ENCODE measurements at places on chromosomes 6 and 20. TPM values are rescaled to one million over a fixed set of nuclear protein-coding genes. Genes with fewer than 3 reads are reported as not detected.

Gene GABBR1
- total RNA-seq = 40.1 TPM

Gene SIRPD
- total RNA-seq = 0.78 TPM

Gene HRH3
- total RNA-seq = not detected

Gene SNAP91
- total RNA-seq = not detected

Gene SMPDL3A
- total RNA-seq = 19.6 TPM

Gene NHLRC1
- total RNA-seq = 2.3 TPM

Gene PDYN
- total RNA-seq = not detected

Gene ECT2L
- not detected for total RNA-seq

Gene NKAPL
- 0.87 TPM for total RNA-seq

Gene DEFB124
- total RNA-seq = not detected

Gene ALDH5A1
- total RNA-seq = 15.5 TPM

GRCh38 chr6:166605752-166606151, 19.3 kb upstream of the RAMACL start:
- H3K4me1 ChIP-seq = no peaks in the 10 kb centered on the region
- no peak for DNase-seq
- no peaks in the 10 kb centered on the region for H3K36me3 ChIP-seq
- no peak overlapping the region for H3K4me3 ChIP-seq

- H3K4me3 ChIP-seq = no peak overlapping the region
- H3K36me3 ChIP-seq = no peaks in the 10 kb centered on the region
- peaks cover 11% of the 10 kb centered on the region for H3K4me1 ChIP-seq
- no peak overlapping the region for H3K27ac ChIP-seq
- no peaks in the 10 kb centered on the region for H3K27me3 ChIP-seq
- DNase-seq = no peak
Measured at GRCh38 chr6:121652726-121653623, 217.5 kb downstream of the GJA1 start.

DNA sequence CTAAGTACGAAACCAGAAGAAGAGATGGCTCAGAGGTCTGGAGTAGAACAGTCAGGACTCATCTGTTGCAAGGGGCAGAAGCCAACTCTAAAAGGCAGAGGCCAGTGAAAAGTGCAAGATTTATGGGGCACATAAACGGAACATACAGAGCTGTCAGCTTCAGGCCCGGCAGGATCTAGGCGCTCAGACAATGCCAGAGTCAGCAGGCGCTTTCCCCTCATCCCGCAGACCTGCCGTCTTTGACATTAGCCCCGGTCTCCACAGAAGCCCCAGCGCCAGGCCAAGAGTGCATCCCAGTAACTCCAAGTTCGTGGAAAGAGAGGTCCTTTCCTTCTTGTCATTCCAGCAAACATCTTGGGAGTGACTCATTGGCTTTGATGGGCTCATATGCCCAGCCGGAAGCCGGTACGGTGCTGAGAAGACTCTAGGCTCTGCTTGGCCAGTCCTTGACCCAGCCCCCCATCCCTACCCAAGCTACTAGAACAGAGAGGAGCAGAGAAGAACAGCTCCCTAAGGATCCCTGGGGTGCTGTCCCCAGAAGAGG, 260.9 kb downstream of the TAF4 start:
- H3K4me3 ChIP-seq = no peak overlapping the region
- DNase-seq = peak; percentile 40
- H3K36me3 ChIP-seq = no peaks in the 10 kb centered on the region
- H3K4me1 ChIP-seq = no peaks in the 10 kb centered on the region

DNA sequence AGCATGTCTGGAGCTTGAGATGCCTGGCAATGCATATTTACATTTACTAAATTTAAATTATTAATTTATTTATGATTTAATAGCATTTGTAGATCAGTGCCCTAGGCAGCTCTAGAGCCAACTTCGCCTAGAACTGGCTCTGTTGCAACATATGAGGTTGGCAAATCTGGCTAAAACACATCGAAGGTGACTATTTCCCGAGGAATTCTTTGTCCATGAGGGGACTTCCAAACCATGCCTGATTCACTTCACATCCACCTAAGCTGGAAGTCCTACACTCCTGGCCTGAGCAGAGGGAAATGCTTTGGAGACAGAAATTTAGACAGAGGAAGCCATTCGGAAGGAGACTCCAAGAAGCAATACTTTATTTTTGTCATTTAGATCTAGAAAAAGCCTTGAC, 211.0 kb upstream of the ARG1 start:
- no peaks in the 10 kb centered on the region for H3K4me1 ChIP-seq
- H3K4me3 ChIP-seq = no peak overlapping the region
- no peaks in the 10 kb centered on the region for H3K36me3 ChIP-seq
- no peak for DNase-seq

GRCh38 chr6:20806669-20807068, 272.4 kb downstream of the CDKAL1 start:
- H3K27ac ChIP-seq = no peak overlapping the region
- H3K4me3 ChIP-seq = no peak overlapping the region
- no peaks in the 10 kb centered on the region for H3K36me3 ChIP-seq
- no peak for DNase-seq
- no peaks in the 10 kb centered on the region for H3K27me3 ChIP-seq

DNA sequence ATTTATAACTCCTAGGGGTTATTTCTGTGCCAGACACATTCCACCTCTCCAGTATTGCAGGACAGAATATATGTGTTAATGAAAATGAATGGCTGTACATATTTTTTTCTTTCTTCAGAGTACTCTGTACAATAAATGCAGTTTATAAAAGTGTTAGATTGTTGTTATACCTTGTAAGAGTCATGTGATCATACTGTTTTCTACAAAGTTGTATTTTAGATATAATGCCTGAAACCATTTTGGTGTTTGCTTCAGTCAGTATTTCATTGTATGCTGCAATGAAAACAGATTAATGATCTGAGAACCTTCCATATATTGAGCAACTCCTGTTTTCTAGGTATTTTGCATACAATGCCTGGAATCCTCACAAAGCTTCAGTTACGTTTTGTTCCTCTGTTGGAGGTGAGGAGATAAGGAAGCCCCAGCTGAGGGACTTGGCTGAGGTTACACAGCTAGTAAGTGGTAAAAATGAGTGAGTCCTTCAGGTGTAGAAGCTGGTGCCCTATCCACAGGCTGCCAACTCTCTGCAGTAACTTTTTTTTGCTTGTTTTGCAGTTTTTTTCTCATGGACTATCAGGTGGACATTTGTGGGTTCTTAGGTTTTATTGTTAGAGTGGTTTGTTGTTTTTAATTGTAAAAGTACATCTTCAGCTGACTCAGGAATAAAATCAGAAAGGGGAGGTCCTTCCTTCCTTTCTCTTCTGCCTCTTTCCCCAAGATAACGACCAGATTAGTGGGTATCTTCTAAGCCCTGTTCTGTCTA, 11.6 kb downstream of the PDCD2 start:
- H3K4me1 ChIP-seq = no peaks in the 10 kb centered on the region
- no peak overlapping the region for H3K4me3 ChIP-seq
- peaks cover 95% of the 10 kb centered on the region for H3K36me3 ChIP-seq
- no peak for DNase-seq
- no peak overlapping the region for H3K27ac ChIP-seq

DNA sequence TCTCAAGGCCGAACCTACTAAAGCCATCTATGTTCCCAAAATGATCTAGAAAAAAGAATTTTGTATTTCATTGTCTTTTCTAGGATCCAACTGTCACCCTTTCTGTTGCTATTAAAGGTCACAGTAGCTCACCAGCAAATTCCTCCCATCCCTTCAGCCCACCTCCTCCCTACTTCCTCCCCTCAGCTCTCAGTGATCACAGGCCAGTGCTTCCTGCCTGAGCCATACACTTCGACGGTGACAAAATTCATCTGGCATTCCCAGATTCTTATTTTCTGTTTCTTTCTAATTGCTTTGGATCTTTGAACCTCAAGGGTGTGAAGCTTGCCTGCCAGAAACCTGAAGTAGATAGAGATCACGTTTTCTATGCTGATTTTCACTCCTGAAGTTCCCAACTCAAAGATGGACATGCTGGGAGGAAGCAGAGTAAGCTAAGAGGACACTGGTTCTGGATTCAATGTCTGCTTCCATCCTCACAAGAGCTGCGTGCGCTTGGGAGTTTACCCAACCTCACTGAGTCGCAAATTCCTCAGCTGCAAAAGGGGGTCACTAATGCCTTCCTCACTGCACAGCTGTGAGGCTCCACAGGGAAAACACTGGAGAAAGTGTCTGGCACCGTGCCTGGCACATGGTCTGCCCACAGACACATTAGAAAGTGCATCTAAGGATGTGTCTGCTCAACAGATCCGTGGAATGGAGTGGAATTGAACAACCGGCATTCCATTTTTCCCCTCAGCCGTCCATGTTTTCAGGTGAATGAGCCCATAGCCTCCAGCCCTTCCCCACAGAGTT, 34.5 kb downstream of the MDGA1 start:
- H3K4me3 ChIP-seq = no peak overlapping the region
- no peak overlapping the region for H3K27ac ChIP-seq
- H3K36me3 ChIP-seq = no peaks in the 10 kb centered on the region
- no peaks in the 10 kb centered on the region for H3K27me3 ChIP-seq
- no peak for DNase-seq

GRCh38 chr6:149140910-149141290, 176.6 kb upstream of the TAB2 start:
- H3K27me3 ChIP-seq = no peaks in the 10 kb centered on the region
- H3K27ac ChIP-seq = peak overlapping the region; percentile 31
- H3K36me3 ChIP-seq = no peaks in the 10 kb centered on the region
- peaks cover 8% of the 10 kb centered on the region for H3K4me1 ChIP-seq

DNA sequence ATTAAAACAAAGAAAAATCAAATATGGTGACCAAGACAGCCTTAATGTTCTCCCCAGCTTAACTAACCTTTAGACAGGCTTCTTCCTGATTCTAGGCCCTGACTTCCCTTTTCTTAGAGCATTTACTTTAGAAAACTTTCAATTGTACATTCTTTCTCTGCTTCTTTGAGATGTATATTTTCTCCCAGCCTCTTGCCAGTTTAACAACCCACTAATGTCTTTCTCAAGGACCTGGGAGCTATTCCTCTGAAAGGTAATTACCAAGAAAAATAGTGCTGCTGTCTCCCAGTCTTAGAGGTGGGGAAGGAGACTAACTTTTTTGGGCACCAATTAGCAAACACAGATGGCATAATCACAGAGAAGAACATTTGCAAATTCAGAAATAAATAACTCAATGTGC, 62.8 kb upstream of the KCNQ5 start:
- DNase-seq = no peak
- H3K36me3 ChIP-seq = no peaks in the 10 kb centered on the region
- H3K4me3 ChIP-seq = no peak overlapping the region
- H3K4me1 ChIP-seq = no peaks in the 10 kb centered on the region

- no peak overlapping the region for H3K27ac ChIP-seq
- H3K36me3 ChIP-seq = no peaks in the 10 kb centered on the region
- H3K4me3 ChIP-seq = no peak overlapping the region
- H3K27me3 ChIP-seq = peaks cover 9% of the 10 kb centered on the region
Measured at GRCh38 chr6:31087494-31088089, 24.8 kb downstream of the C6orf15 start.

GRCh38 chr6:33993091-33993490, 152.8 kb downstream of the GRM4 start:
- DNase-seq = no peak
- no peak overlapping the region for H3K4me3 ChIP-seq
- no peaks in the 10 kb centered on the region for H3K4me1 ChIP-seq

DNA sequence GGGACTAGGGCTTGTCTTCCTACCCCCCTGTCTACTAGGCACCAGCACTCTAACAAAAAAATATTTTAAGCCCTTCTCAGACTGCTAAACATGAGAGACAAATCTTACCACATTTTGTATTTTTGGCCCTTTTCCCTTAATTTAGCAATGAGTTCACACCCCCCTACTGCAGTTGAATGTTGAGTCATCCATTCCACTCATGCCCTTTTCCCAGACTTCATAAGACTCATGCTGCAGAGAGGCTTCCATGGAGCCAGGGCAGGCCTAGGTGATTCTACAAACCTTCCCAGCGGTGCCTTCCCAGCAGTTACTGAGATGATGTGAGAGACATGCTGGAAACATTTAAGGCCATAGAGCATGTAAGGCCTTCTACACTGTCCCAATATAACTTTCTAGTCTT, 53.9 kb downstream of the PXDC1 start:
- no peak overlapping the region for H3K27ac ChIP-seq
- H3K36me3 ChIP-seq = no peaks in the 10 kb centered on the region
- H3K4me1 ChIP-seq = no peaks in the 10 kb centered on the region

DNA sequence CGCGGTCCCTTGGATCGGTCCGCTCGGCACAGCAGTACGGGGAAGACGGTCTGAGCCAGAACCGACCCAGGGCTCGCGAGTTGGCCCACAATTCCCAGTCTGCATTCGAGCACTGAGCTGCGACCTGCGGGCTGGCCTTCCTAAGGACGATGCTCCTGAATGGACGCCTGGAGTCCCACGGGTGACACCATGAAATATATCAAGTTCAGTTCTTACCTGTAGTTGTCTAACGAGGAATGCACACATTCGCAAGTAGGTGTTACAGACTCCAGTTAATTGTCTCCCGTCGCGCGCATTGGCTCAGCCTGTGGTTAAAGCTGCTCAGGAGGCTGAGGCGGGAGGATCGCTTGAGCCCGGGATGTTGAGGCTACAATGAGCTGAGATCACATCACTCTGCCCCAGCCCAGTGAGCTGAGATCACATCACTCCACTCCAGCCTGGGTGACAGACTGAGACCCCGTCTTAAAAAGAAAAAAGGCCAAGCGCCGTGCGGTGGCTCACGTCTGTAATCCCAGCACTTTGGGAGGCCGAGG, 802 bp downstream of the PEX7 start:
- peaks cover 7% of the 10 kb centered on the region for H3K36me3 ChIP-seq
- peak overlapping the region; percentile 72 for H3K4me3 ChIP-seq
- DNase-seq = no peak
- H3K4me1 ChIP-seq = peaks cover 5% of the 10 kb centered on the region
- H3K27ac ChIP-seq = peak overlapping the region; percentile 93

GRCh38 chr6:18509871-18510643, 122.9 kb downstream of the RNF144B start:
- no peaks in the 10 kb centered on the region for H3K4me1 ChIP-seq
- no peak overlapping the region for H3K4me3 ChIP-seq
- DNase-seq = no peak
- no peak overlapping the region for H3K27ac ChIP-seq
- no peaks in the 10 kb centered on the region for H3K36me3 ChIP-seq
- no peaks in the 10 kb centered on the region for H3K27me3 ChIP-seq

GRCh38 chr6:44041461-44042260, 85.6 kb downstream of the MRPL14 start:
- no peaks in the 10 kb centered on the region for H3K36me3 ChIP-seq
- no peaks in the 10 kb centered on the region for H3K27me3 ChIP-seq
- no peak overlapping the region for H3K4me3 ChIP-seq
- DNase-seq = no peak
- no peak overlapping the region for H3K27ac ChIP-seq
- H3K4me1 ChIP-seq = no peaks in the 10 kb centered on the region

- H3K4me3 ChIP-seq = no peak overlapping the region
- DNase-seq = no peak
- H3K36me3 ChIP-seq = no peaks in the 10 kb centered on the region
- no peak overlapping the region for H3K27ac ChIP-seq
Measured at GRCh38 chr6:27582928-27583725, 110.2 kb upstream of the ZNF184 start.

DNA sequence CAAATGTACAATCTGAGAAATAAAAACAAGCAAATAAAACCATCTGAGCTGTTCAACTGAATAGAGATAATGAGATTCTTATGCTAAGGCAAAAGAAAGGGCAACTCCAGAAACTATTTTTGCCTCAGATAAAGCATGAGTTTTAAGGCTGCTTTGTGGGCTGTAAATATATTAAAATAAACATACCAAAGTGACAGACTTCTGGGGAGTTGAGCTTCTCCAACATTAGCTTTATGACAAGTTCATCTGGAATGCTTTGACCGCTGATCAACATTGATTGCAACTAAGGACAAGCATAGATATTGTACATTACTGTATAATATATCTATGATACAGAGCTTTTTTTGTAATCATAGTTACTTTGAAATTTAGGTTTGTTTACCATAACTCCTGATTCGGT, 19.3 kb downstream of the AK9 start:
- no peaks in the 10 kb centered on the region for H3K27me3 ChIP-seq
- no peak for DNase-seq
- no peak overlapping the region for H3K27ac ChIP-seq

Data from upper lobe of right lung (tissue), 1 donor.